ENCODE measurements at places on chromosomes 7 and 10. TPM values are rescaled to one million over a fixed set of nuclear protein-coding genes. Genes with fewer than 3 reads are reported as not detected.

Gene CRHR2
- under 0.01 TPM for total RNA-seq

Gene PRPS1L1
- total RNA-seq: not detected

Gene PIK3CG
- 5.2 TPM for total RNA-seq

Gene CTAGE4
- total RNA-seq: not detected

Gene ASNS
- 3.7 TPM for total RNA-seq

Gene VSTM4
- 40.7 TPM for total RNA-seq

Gene SSC4D
- 1.0 TPM for total RNA-seq

Gene SLC29A3
- total RNA-seq: 1.0 TPM

Gene CHST15
- 19.3 TPM for total RNA-seq

Gene ZNF488
- total RNA-seq: 1.6 TPM

Gene HOXA7
- 1.6 TPM for total RNA-seq

Gene SPOCK2
- total RNA-seq: 2.6 TPM

Gene ITPRID1
- 0.52 TPM for total RNA-seq

Gene TMEM140
- 1.6 TPM for total RNA-seq

Gene SPDYE5
- not detected for total RNA-seq

Gene LRRC17
- total RNA-seq: 28.2 TPM

Gene TYW1B
- 6.8 TPM for total RNA-seq

Gene CTAGE6
- 2.1 TPM for total RNA-seq

Gene PON3
- 5.2 TPM for total RNA-seq

Gene PON1
- not detected for total RNA-seq

Gene NMT2
- total RNA-seq: 14.6 TPM

Gene AGAP9
- 1.0 TPM for total RNA-seq

Gene SLC26A4
- 0.52 TPM for total RNA-seq

Gene SGMS1
- total RNA-seq: 62.6 TPM

Gene SFTPA2
- 0.52 TPM for total RNA-seq

Gene MCM10
- 4.2 TPM for total RNA-seq

Gene FHIP2A
- total RNA-seq: 23.0 TPM

Gene CFAP46
- not detected for total RNA-seq

Gene OPALIN
- not detected for total RNA-seq

Gene ACHE
- total RNA-seq: 36.0 TPM

Gene ZP3
- not detected for total RNA-seq

Gene VTI1A
- 18.3 TPM for total RNA-seq

Gene DNAJB9
- 16.2 TPM for total RNA-seq

Data from skeletal muscle tissue (tissue), 5 donors.